ENCODE measurements at places on chromosomes 5 and 9. TPM values are rescaled to one million over a fixed set of nuclear protein-coding genes. Genes with fewer than 3 reads are reported as not detected.

UBE2QL1 gene
- total RNA-seq: not detected

STPG3 gene
- not detected for total RNA-seq

GRCh38 chr9:89798547-89799120 lies 193.8 kb downstream of the GADD45G start:
- DNase-seq: no peak

DNA sequence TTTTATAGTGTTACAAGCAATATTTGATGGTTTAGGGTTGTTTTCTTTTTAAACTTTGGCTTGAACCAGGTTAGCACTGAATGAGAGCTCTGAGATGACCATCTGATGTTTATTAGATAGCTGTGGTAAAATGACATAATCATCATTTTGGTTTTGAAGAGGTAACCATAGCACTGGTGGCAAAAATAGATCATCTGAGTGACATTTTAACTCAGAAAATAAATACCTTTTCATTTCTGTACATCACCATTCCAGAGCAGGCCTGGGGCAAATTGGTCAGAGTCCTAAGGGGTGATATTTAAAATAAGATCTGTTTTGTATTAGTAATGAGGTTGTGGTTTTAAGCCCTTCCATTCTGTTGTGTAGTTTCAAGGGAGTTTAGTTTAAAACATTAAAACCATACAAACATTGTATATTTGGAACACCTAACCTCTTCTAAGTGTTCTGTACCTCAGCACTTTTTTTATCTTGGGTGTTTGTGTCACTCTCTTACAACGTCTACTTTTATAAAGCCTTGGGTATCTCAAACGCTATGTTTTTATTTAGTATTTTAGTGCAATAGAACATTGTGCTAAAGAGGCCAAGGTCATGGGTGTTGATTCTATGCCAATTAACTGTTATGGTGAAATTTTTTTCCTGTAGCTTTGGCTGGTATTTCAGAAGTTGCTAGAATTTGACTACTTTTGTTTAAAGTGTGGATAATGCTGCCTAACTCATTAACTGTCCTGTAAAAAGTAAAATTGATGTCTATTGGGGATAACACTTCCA lies 166.1 kb downstream of the CD180 start:
- DNase-seq: no peak

GRCh38 chr5:1760231-1760630 lies 39.4 kb downstream of the MRPL36 start:
- DNase-seq: no peak

DNA sequence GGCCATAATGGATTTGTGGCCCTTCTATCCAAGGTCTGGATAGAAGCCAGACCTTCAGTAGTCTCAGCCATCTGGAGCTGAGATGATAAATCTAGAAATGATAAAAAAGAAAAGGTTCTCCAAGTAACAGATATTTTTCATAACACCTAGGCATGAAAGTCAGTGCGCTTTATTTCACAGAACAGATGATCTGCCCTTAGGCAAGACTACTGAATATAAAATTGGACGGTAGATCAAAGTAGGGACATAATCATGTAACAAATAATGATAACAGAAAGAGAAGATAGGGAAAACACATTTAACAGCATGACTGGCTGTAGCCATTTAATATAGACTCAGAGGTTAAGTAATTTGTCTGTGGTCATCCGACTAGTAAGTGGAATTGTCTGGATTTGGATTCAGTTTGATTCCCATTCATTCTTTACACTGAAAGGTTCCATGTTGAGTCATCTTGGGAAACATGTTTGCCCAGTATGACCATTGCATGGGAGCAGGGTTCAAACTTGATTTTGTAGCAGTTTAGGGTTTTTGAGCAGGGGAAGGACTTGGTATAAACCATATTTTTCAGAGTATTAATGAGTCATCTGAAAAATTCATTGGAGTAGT lies 4.1 kb upstream of the CAVIN4 start:
- no peak for DNase-seq

All from Peyer's patch (tissue), 4 donors.